Esophagus squamous epithelium (tissue), 5 donors: ENCODE measurements at places on chromosomes 11 and 22.

DNA sequence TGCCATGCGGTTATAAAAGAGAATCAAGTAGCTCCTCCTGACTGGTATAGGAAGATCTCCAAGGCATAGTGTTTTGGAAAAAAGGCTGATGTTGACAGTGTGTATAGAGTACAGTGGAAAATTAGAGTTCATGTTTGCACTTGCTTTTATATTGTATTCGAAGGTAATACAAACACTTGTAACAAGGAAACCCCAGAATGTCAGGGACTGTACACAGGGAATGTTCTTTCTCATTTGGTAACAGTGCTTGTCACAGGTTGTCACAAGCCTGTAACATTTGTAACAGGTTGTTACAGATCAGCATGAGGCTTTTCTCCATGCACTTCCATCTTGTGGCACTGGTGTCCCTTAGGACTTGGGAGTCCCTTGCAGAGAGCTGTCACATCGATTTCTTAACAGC, 64.0 kb downstream of the GRK3 start:
- DNase-seq = no peak

DNA sequence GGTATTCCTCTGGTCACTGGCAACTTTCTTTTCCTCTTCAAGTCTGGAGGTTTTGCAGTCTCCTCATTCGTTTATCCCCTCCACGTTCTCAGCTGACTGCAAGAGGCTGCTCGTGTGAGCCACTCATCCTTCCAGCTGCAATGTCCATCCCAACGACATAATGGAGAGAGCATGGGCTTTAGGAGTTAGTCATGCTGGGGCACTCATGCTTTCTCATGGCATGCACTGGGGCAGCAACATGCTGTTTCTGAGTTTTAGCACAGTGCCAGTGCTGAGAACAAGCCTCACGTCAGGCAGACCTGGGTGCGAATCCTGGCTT, 7.1 kb downstream of the DCPS start:
- no peak for DNase-seq

- DNase-seq = no peak
Measured at GRCh38 chr11:125701858-125702621, 21.4 kb upstream of the ACRV1 start.

- no peak for DNase-seq
Measured at GRCh38 chr11:104136861-104137260, 27.1 kb downstream of the PDGFD start.
